NCI-H2171 treated with DMSO at 0.1 percent for 48 hours (cell line): ENCODE measurements at places on chromosomes 11 and 22.

- DNase-seq, result no peak
Measured at GRCh38 chr11:76997512-76997911, 36.7 kb upstream of the B3GNT6 start.

- DNase-seq, result no peak
Measured at GRCh38 chr22:46381731-46382130, 46.2 kb downstream of the TRMU start.

GRCh38 chr11:114081641-114082414 lies 22.3 kb downstream of the ZBTB16 start:
- DNase-seq, result no peak

DNA sequence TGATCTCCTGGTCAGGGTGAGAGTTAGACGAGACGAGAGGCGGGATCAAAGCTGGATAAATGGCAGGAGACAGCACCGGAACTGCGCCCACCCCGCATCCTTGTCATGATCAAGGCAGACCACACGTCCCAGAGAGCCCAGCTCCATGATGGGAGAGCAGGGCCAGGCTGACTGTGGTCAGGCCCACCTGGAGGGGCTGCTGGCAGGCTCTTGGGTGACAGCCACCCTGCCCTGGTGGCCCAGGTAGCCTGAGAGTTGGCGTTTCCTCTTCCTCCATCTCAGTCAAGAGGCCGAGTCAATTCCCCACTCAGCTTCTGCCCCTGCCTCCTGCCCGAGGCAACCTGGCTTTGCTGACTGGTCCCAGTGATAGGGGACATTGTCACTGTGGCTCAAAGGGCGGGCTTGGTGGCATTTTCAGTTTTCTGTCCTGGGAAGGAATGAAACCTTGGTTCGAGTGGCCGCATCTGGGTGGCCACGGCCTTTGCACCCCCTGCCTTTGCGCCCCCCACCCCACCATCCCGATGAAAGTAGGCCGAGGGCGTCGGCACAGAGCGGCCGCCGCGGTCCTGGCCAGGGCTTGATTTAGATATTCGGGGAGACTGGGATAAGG lies 60.8 kb upstream of the PPARA start:
- DNase-seq, result no peak

DNA sequence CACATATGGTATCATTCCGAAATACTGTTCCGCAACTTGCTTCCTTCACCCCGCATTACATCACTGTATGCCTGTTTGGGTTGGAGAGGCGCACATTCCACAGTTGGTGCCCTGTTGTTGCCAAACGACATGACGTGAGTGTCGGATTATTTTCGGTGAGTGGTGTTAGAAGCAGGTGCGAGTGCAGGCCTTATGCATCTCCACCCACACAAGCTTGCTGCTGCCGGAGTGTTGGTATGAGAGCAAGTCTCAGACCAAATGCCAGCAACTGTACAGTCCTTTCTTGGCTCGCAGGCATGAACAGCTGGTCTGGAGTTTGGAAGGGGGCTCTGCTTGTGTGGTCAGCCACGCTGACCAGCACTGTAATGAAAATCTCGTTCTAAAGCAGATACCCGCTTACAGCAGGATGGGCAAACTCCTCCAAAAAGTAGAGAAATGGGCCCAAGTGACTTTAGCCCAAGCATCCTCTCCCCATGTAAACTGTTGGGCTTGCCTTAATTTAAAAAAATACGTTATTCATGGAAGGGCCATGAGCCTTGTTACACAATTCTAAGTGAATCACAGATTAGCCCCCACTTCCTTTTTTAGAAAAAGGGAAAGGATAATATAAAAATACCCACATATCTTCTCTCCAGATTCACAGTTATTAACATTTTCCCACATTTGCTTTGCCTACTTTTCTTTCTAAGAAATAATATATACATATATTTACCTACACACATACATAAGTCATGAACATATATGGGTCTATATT lies 48.7 kb upstream of the OR9Q1 start:
- DNase-seq, result no peak
